Adrenal gland (tissue), 19 donors: ENCODE measurements at places on chromosomes 1 and 21. TPM values are rescaled to one million over a fixed set of nuclear protein-coding genes. Genes with fewer than 3 reads are reported as not detected.

The GRIK3 gene
- total RNA-seq, result 2.2 TPM

DNA sequence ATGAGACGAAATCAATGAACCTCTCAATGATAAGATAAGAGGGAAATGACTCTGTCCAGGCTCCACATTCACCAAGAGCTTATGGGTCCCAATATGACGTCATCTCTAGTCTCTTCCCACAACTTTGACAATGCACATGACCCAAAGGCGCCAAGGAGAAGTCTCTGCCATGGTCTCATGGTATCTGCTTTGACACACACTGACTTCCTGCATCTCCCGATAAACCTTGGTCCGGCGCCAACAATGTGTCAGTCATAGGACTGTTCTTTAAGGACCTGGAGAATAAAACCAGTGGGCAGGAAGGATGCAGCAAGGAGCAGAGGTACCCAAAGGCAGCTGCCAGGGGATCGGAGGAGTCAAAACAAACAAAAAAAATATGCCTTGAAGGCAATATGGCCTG, 46.9 kb upstream of the TMEM51 start:
- peak; percentile 74 for DNase-seq
- no peak overlapping the region for H3K4me3 ChIP-seq
- no peaks in the 10 kb centered on the region for H3K27me3 ChIP-seq
- H3K4me1 ChIP-seq, result no peaks in the 10 kb centered on the region
- no peak overlapping the region for H3K27ac ChIP-seq
- no peaks in the 10 kb centered on the region for H3K36me3 ChIP-seq

GRCh38 chr1:86826856-86827255, 87.1 kb downstream of the SELENOF start:
- H3K27ac ChIP-seq, result no peak overlapping the region
- no peak for DNase-seq
- no peaks in the 10 kb centered on the region for H3K27me3 ChIP-seq

DNA sequence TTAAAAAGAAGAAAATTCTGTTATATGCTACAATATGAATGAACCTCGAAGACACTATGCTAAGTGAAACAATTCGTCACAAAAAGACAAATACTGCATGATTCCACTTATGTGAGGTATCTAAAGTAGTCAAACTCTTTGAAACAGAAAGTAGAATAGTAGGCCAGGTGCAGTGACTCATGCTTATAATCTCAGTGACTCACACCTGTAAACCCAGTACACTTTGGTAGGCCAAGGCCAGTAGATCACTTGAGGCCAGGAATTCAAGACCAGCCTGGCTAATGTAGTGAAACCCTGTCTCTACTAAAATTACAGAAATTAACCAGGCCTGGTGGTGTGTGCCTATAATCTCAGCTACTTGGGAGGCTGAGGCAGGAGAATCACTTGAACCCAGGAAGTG, 25.7 kb downstream of the EPHA10 start:
- H3K36me3 ChIP-seq, result no peaks in the 10 kb centered on the region
- H3K4me1 ChIP-seq, result no peaks in the 10 kb centered on the region
- no peak overlapping the region for H3K4me3 ChIP-seq
- peaks cover 14% of the 10 kb centered on the region for H3K27me3 ChIP-seq
- no peak for DNase-seq

The FALEC gene
- total RNA-seq, result not detected
